GM18507 (cell line): ENCODE measurements at places on chromosomes 6 and 20.

- DNase-seq = no peak
Measured at GRCh38 chr6:39517756-39518155, 195.3 kb upstream of the KCNK16 start.

DNA sequence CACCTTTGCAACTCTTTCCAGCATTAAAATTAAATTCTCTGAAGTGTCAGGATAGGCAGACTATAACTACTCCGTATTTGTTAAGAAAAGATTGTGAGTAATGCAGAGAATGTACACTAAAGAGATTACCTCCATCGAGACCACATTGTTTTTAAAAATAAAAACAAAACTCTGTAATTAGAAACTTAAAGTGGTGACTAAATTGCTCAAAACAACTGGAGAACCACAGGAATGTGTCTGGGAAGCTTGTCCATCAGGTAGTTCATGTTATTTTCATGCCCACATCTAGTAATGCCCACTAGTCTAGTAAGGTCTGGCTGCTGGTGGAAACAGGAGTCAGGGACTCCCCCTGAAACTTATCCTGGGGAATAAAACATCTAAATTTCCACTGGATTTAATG is 103.0 kb upstream of the FOXQ1 start:
- no peak for DNase-seq

GRCh38 chr6:34152042-34152524 is 6.2 kb upstream of the GRM4 start:
- DNase-seq = no peak

- no peak for DNase-seq
Measured at GRCh38 chr6:36029464-36029863, 1.9 kb downstream of the MAPK14 start.

- no peak for DNase-seq
Measured at GRCh38 chr20:36989797-36990196, 38.3 kb upstream of the SAMHD1 start.

DNA sequence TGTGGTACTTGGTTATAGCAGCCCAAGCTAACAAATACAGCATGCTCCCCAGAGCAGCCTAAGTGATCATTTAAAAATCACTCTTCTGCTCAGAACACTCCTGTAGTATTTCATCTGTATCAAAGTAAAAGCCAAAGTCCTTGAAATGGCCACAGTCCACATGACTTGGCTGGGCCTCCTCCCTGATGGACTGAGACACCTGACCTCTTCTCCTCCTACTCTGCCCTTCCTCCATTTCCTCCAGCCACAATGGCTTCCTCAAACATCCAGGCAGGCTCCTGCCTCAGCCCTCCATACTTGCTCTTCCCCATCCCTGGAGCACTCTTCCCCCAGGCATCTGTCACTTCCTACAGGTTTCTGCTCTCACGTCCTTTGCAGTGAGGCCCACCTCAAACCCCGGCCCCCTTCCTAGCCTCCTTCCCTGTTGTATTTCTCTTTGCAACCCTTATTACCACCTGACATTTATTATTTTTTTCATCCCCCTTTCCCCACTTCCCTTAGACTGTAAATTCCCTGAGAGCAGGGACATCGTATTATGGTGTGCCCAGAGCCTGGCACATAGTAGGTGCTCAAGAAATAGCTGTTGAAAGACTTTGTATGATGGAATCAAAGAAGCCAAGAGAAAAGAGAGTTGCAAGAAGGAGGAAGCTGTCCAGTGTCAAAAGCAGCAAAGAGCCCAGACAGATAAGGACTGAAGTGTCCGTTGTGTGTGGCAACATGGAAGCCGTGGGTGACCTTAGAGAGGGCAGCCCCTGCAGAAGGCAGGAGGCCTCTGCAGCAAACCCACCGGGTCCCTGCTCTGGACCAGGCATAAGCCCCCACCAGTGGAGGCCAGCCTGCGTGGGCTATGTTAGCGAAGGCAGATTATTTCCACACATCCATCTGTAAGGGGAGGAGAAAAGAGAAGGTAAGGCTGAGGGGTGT is 87.5 kb downstream of the TRERF1 start:
- no peak for DNase-seq

GRCh38 chr20:376750-377149 is 3.8 kb upstream of the TRIB3 start:
- no peak for DNase-seq

DNA sequence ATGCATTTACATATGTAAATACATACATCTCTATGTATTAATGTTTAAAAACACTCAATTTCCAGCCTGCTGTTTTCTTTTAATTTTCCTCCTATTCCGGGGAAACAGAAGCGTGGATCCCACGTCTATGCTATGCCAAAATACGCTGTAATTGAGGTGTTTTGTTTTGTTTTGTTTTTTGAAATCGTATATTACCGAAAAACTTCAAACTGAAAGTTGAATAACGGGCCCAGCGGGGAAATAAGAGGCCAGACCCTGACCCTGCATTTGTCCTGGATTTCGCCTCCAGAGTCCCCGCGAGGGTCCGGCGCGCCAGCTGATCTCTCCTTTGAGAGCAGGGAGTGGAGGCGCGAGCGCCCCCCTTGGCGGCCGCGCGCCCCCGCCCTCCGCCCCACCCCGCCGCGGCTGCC is 355 bp upstream of the BMP2 start:
- no peak for DNase-seq
